ENCODE measurements at places on chromosomes 7 and 10.

GRCh38 chr10:48604039-48604990 lies 558 bp downstream of the ARHGAP22 start:
- DNase-seq, result no peak

- DNase-seq, result no peak
Observed at GRCh38 chr10:13183625-13184024, 22.3 kb downstream of the MCM10 start.

DNA sequence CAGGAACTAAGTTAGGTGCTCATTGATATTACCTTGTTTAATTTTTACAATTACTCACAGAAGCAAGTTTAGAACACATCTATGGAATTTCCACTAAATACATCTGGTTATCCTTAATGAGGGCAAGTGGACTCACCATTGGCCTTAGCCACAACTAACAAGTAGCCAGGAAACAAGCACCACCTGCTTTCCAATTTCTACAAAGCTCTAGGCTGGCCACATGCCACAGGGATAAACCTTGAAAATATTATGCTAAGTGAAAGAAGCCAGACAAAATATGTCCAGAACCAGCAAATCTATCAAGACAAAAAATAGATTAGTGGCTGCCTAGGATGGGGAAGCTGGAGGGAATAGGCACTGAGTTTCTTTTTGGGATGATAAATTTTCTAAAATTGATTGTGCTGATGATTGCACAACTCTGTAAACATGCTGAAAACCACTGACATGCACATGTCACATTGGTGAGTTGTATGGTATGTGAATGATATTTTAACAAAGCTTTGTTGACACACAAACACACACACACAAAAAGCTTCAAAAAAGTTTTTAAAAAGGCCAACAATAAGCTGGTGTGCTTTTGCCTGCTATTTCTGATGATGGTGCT lies 179.4 kb downstream of the CPEB3 start:
- no peak for DNase-seq

DNA sequence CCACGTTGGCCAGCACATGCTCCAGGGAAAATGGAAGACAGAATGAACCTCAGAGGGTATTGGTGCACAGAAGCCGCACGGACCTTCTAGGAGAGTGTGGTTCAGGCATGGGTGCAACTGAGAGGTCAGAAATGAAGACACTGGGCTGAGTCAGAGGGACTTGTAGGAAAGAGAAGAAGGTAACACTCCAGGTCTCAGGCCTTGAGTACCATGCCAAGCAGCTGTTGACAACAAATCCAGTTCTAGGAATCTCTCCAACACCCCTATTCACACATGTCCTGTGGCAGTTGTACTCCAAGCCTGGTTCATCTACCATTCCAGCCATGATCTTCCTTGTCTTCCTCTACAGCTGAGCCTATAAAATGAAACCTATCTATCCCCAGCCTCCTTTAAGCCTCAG lies 251.6 kb downstream of the USP6NL start:
- DNase-seq, result no peak

DNA sequence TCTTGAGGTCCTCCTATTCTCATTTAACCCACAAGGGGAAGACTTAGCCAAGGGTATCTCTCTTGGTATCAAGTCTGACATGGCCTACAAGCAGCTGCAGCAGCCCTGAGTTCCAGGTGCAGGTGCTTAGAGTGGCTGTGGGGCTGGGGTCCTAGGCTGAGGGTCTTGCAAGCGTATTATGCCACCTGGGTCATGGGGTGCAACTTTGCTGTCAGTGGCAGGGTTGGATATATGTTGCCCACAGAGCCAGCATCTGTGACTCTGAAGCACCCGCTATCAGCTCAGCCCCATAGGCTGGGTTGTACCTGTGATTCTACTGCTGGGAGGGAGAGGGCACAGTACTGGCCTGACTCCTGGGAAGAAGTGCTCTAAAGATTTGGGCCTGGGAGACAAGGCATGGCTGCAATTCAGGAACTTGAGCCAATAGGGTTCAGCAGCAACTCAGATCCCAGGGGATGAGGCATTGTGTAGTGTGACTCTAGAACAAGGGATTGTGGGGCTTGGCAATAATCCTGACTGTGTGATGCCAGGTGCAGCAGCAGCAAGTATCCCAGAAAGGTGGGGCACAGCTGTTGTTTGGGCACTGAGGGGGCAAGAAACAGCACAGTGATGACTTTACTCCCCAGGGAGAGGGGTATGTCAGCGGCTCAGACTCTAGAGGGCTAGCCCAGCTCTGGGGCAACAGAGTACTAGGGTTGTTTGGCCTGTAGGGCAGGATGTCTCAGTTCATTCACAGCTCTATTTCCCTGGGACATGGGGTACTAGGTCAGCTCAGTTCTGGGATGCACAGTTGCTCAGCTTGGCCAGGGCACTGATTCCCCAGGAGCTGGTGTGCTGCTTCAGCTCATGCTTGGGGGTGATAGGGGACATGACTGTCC lies 41.4 kb downstream of the NEURL1 start:
- DNase-seq, result no peak

- peak; percentile 65 for DNase-seq
Observed at GRCh38 chr7:5382281-5382892, 41.2 kb downstream of the TNRC18 start.

DNA sequence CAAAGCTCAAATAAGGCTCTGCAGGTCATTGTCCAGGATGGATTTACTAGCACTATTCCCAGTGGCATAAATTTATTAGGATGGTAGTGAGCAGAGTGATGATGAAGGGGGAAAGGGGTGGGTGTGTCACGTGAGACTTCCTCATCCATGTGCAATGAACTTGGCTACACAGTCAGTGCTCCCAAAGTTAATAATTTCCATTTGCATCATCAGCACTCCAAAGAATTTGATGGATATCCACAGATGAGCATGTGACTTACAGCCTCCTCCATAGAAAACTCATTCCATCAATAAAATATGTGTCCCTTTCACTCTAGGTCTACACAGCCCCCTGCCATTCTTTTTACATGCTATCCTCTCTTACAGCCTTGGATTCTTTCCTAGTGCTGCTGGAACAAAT lies 142.6 kb upstream of the PLPP4 start:
- no peak for DNase-seq

DNA sequence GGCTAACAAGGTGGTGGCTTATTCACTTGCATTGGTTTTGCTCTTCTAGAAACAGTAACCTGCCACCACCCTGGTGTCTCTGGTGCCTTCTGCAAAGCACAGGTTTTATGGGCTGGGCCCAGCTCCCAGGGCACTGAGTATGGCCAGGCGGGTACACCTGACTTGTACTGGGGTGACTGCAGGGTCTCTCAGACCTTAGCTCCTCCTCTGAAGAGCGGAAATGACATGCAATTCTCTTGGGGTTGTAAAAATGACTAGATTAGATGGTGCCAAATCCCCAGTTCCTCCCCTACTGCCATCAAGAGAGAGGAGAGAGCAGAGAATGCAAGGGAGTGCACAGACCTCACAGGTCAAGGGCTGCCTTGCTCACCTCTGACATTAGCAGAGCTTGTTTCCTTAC lies 14.7 kb downstream of the ESYT2 start:
- DNase-seq, result no peak

DNA sequence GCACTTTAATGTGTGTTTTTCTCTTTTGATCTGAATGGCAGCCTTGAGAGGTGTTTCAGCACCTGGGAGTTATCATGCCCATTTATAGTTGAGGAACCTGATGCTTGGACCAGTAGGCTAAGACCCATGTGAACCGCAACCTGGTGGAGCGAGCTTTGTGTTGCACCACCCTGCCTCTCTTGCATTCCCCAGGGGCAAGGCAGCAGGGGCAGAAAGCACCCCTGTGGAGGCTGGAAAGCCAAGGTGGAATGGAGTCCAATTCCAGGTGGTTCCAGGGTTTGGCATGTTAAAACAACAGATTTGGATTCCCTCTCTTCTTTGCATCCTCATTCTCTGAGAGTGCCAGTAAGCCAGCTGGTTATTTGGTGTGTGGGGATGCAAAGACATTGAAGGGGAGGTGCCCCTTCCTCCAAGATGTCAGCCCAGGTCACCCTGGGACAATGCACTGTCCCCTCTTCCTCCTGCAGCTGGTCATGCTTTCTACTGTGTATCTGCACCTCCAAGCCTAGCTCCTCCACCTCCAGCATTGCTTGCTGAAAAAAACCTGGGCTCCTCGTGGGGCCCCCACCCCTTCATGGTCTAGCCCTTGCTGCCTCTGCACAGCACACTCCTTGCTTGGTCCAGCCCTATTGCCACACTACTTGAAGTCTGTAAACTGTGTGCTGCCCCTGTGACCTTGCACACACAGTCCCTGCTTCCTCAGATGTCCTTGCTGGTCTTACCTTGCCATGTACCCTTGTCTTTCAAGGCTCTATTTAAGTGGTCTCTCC lies 5.6 kb upstream of the CDH23 start:
- no peak for DNase-seq

DNA sequence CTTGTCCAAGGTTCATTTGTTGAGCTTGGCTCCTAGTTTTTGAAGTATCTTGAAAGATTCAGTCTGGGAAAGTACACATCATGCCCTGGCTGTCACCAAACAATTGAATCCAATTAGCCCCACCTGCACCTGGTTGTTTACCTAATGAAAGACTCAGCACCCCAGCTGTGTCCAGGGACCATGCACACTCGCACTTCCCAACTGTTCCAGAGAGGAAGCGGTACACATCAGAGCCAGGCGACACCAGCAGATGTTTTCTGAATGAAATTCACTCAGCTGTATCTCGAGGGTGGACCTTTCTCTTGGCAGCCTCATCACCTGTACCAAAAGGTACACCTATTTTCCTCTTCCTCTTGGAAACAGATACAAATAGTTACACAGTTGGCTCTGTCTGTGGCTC lies 216.4 kb upstream of the LRGUK start:
- DNase-seq, result no peak

- DNase-seq, result no peak
Observed at GRCh38 chr10:4699950-4700730, 125.9 kb upstream of the AKR1E2 start.

- no peak for DNase-seq
Observed at GRCh38 chr10:101130141-101130540, 959 bp upstream of the TLX1 start.

GRCh38 chr7:104431930-104432329 lies 103.5 kb downstream of the LHFPL3 start:
- no peak for DNase-seq

Measured in SK-N-MC (cell line).